ENCODE measurements at places on chromosomes 4 and X.

DNA sequence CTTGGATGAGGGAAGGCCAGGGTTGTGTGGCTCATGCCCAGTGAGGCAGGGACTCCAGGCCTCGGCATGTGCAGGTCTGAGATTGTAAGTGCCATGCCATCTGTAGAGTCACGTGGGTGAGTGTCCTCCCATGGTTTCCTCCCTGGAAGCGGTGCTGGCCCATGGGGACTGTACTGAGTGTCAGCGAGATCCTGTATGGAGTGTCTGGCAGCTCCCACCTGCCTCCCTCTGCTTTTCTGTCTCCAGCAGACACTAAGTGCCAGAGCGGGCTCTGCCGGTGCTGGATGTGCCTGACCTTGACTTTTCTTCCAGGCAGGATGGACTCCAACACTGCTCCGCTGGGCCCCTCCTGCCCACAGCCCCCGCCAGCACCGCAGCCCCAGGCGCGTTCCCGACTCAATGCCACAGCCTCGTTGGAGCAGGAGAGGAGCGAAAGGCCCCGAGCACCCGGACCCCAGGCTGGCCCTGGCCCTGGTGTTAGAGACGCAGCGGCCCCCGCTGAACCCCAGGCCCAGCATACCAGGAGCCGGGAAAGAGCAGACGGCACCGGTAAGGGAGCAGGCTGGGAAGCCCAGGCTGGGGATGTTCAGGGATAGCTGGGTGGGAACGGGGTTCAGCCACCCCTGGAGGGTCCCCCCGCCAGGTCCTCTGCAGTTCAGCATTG lies 7.6 kb downstream of the WFS1 start:
- DNase-seq, result no peak

DNA sequence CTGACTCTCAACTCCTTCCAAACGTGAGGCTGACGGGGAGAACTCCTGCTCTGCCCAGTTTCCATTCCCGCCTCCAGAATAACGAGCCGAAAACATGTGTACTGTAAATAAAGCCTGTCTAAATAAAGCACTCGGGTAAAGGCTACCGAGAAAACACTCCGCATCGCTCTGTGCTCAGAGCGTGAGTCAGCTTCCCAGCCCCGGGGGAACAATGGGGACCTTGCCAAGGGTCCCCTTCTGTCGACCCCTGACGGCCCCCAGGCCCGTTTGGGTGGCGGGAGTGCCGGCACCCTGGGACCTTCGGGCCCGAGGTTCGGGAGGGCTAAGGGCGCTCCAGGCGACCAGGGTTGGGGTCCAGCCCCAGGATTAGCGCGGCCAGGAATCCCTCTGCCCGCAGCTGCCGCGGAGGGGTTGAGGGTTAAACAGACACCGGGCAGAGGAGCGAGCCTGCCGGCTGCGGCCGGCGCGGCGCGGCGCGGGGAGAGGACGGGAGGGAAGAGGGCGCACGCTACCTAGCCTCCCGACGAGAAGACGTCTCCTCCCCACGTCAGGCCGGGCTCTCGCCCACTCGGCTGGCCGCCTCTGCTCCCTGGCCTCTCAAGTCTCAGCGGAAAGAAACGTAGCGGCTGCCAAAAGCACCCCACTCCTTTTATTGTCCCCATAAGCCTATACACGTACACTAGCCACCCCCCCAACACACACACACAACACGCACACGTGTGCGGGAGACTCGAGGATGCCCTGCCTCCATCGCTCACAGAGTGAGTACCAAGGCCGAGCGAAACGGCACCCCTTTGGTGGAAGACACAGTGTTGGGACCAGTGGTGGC lies 85.5 kb downstream of the BCOR start:
- DNase-seq, result no peak

GRCh38 chrX:28756647-28757046 lies 169.4 kb downstream of the IL1RAPL1 start:
- no peak for DNase-seq

DNA sequence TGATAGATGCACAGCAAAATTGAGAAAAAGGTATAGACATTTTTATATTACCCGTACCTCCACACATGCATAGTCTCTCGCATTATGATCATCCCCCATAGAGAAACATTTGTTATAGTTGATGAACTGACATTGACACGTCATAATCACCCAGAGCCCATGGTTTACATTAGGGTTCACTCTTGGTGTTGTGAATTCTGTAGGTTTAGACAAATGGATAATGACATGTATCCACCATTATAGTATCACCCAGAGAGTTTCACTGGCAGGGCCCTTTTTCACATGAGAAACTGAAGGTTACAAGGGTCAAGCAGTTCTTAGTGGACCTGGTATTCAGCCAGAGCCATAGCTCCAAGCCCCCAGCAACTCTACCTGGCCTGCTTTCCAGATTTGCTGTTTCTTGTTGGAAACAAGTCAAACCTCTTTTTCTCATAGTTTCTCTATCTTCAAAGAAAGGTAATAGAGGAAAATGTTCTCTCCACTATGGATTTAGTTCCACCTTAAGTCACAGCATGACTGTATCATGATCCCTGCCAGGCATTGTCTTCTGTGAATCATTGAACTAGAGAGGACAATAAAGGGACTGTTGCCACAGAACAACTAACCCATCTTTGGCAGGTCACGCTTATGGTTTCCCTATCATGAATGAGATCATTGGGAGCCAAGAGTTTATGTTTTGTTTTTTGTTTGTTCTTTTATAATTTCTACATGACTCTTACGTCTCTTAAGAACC lies 64.0 kb downstream of the HHIP start:
- no peak for DNase-seq

GRCh38 chr4:151291485-151291884 lies 14.5 kb downstream of the PRSS48 start:
- no peak for DNase-seq

DNA sequence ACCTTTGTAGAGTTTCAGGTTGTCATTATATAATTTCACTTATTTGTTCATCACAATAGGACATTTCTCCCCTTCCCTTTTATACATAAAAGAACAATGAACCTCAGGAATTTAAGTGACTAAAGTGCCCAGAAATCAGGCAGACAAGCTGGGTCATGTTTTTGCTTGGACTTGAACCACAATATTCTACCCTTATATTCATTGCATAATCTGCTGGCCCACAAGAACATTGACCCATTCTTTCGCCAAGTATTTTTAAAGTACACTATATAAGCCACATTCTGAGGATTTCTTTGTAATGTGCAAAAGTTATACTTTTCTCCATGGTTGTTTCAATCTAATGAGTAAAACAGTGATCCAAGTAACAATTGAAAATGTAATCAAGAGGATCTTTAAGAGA lies 637.5 kb upstream of the SLIT2 start:
- no peak for DNase-seq

DNA sequence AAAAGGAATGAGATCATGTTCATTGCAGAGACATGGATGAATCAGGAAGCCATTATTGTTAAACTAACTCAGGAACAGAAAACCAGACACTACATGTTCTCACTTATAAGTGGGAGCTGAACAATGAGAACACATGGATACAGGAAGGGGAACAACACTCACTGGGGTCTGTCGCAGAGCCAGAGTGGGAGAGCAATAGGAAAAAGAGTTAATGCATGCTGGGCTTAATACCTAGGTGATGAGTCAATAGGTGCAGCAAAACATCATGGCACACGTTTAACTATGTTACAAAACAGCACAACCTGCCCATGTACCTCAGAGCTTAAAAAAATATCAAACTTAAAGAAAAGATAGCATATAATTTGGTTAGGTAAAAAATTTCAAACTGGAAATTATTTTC lies 281.4 kb downstream of the PABPC4L start:
- no peak for DNase-seq

DNA sequence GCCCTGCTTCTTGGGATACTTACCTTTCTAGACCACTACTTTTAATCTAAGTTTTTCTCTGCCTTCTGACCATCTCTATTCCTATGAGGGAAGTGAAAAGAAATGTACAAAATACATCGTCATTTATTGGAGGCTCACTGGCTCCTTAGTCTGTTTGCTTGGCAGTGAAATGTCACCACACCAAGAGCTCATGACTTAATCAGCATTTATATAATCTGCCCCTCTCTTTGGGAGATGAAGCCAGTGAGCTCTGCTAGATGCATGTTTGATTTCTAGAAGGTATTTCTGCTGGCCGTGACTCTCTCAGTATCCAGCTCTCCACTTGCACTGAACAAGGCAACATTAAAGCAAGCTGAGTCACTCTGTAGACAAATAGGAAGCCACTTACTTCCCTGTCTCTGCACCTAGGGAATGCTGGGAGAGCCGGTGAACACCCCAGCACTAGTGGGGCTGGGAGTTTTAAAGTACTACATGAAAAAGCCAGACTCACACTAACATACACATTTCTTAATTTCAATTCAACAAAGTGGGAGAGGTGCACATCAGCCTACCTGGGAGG lies 79.1 kb downstream of the MID1IP1 start:
- no peak for DNase-seq

DNA sequence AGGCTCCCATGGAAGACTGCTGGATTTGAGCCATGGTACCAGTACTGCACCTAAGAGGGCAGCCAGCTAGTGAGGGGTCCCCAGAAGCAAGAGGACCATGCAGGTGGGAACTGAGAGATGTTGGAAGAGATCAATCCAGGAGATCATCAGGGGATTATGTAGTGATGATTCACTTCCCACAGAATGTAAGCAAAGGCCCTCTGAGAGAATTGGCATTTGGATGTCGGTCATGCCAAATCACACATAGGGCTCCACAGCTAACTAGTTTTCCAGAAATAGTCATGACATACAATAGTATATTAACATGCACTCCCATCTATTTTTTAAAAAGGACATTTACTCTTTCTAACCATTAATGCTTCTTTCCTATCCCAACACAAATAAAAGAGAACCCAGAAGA lies 112.5 kb downstream of the RASGEF1B start:
- no peak for DNase-seq

DNA sequence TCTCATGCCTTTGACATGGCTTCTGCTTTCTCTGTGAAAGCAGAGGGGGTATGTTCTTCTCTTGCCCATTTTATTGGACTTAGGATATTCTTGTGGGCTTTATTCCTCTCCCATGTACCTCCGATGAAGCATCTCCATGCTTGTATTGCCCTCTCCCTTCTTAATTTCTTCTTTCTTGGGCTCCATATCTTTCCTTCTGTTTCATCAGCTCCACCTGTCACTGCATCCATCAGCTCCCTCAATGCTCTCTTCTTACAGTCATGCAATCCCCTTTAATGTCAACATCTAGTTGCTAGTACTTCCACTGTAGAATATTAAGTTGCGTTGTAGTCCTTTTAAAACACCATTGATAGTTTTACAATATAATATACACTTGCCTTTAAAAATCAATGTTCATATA lies 257.6 kb downstream of the GPAT3 start:
- DNase-seq, result no peak

DNA sequence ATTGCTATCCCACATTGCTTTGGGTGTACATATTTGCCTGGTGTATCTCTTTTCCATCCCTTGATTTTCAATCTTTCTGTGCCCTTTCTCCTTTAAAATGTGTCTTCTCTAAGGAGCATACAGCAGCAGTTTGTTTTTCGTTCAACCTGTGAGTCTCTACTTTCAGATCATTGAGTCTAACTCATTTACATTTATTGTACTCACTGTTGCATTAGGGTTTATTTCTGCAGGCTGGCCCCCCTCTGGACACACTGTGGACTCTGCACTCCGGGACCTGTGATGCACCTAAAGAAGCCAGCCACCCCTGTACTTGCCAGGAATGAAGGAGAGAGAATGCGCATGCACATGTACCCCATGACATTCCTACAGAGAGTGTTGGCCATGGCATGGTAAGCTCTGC lies 93.0 kb downstream of the FAM53A start:
- DNase-seq, result no peak

GRCh38 chr4:161148051-161148450 lies 1015.7 kb downstream of the FSTL5 start:
- no peak for DNase-seq

DNA sequence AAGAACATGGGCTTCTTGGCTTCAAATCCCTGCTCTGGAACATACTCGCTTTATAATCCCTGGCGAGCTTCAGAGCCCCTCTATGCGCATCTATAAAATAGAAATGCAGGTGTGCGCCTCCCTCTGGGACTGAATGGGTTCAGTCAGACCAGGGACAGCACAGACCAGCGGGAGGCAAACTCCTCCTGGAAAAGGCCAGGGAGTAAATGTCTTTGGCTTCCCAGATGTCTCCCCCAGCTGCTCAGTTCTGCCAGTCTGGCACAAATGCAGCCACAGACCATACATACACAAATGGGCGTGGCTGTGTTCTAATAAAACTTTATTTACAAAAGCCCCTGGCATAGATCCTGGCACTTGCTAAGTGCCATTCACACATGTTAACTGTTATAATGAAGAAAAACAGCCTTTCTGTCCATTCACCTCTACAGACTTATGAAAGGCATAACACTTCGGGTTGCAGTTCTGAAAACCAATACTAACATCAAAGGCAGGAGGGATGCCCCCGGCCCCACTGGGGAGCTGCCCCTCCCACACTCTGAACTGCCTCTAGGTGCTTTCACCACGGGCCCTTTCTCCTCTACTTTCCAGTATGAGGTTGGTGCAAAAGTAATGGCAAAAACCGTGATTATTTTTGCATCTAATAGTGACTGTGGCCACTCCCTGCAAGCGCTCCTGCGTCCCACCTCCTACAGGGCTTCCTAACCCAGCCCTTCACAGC lies 4.6 kb downstream of the JAKMIP1 start:
- no peak for DNase-seq

DNA sequence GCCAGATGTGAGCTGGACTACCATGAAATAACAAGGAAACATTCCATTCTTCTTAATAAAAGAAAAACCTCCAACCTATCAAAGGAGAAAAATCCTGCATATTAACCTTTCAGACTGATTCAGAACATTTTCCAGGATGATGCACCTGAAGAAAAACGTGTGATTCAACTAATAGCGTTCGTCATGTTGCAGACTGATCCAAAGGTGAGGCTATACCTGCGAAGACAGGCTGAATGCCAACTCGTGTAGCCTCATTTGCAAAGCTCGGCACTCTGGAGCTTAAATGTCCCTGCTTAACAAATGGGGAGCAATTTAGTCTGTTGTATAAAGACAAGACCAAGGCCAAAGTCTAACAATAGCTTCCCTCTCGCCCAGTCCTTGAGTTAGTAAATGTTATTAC lies 172.0 kb upstream of the NOCT start:
- DNase-seq, result no peak

GRCh38 chr4:174192943-174193342 lies 90.5 kb downstream of the FBXO8 start:
- no peak for DNase-seq

DNA sequence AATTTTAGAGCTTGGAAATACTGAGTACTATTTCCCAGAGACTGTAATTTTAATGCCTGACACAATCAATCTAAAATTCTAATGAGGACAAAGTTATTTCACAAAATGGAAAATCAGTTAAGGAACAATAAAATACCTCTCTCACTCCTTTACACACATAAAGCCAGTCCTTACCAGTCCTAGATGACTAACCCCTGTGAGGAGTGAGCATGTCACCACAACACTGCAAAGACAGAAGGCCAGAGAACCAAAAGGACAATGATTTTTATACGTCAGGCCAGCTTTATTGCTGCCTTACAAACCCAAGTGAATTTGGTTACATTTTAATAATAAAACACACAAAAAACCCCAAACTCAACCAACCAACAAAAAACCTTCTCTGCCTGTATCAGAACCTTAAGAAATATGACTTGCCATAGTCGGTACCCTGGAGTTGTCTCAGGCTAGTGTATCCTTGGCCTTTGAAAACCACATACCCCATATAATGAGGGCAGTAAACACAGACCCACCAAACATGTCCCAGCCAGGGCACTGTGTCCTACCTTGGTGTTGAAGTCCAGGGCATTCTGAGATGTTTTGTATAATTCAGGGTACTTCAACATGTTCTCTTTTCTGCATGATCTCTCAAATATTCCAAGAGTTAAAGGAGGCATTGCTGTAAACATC lies 57.6 kb downstream of the SHISA3 start:
- DNase-seq, result no peak

GRCh38 chrX:73922856-73923455 lies 360.0 kb downstream of the CHIC1 start:
- no peak for DNase-seq

- no peak for DNase-seq
These were observed 32.5 kb upstream of the TLR2 start for GRCh38 chr4:153651587-153651986.

All from left hindlimb (tissue), 1 donor.